ENCODE measurements at places on chromosomes 1 and 21. TPM values are rescaled to one million over a fixed set of nuclear protein-coding genes. Genes with fewer than 3 reads are reported as not detected.

- no peak for DNase-seq
These were observed 19.5 kb upstream of the EXO1 start for GRCh38 chr1:241828463-241829021.

DNA sequence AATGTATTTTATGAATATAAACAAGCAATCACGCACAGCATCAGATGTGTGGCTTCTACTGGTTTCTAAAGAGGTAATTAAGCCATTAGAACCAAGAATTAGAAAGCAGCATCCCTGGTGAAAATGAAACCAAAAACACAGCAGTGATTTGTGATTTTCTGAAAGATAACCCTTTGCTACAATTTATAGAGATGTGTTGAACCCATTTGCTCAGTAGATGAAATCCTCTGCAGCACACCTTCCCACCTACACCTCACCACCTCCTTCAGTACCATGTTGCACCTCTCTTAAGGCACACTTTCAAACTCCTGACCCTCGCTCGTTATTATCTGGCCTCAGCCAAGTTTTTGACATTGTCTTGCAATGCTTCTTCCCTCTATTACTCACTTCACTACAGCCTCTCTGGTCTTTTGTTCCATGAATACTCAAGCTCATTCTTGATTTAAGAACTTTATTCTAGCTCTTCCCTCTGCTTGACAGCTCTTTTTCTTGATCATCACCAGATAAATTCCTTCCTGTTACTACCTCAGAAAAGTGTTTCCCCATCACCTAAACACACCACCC is 38.6 kb downstream of the NSL1 start:
- no peak for DNase-seq

DNA sequence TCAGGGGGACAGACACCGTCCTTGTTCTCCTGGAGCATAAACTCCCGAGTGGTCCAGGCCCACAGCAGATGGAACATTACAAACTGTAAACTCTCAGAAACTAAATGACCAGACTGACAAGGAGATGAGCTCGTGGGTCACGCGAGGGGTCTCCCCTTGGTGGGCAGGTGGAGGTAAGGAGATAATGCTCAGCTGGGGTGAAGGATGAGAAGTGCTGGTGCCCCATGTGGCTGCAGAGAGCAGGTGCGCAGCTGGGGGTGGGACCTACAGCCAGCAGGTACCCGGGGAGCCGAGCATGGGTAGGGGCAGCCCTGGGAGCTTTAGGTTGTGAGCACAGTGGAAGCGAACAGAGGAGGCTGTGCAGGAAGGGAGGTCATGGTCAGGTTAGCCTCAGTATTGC is 40.1 kb downstream of the AJAP1 start:
- DNase-seq, result no peak

- DNase-seq, result no peak
These were observed 25.5 kb downstream of the IFNGR2 start for GRCh38 chr21:33428669-33429068.

- DNase-seq, result no peak
These were observed 14.2 kb downstream of the SMIM12 start for GRCh38 chr1:34845131-34845901.

- peak; percentile 64 for DNase-seq
These were observed 58.0 kb downstream of the RBM11 start for GRCh38 chr21:14273736-14274538.

DNA sequence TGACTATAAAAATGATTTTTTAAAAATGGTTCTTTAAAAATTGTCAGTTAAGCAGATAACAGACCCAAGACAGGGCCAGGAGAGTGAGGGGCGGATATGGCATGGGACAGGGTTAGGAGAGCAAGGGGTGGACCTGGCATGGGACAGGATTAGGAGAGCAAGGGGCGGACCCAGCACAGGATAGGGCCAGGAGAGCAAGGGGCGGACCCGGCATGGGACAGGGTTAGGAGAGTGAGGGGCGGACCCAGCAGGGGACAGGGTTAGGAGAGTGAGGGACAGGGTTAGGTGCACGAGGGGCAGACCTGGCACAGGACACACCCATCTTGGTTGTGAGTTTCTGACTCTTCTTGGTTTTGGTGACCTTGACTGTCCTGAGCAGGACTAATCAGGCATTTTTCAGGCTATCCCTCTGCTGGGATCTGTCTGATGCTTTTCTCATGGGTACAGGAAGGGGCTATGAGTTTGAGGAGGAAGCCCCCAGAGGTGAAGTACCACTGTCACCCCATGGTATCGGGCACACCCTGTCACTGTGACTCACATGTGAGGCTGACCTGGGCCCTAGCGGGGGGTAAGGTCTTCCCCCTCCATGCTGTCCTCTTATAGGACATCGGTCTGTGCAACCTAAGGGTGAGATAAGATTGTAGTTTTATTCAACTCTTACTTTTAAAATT is 159.0 kb upstream of the COL6A1 start:
- DNase-seq, result peak; percentile 28

DNA sequence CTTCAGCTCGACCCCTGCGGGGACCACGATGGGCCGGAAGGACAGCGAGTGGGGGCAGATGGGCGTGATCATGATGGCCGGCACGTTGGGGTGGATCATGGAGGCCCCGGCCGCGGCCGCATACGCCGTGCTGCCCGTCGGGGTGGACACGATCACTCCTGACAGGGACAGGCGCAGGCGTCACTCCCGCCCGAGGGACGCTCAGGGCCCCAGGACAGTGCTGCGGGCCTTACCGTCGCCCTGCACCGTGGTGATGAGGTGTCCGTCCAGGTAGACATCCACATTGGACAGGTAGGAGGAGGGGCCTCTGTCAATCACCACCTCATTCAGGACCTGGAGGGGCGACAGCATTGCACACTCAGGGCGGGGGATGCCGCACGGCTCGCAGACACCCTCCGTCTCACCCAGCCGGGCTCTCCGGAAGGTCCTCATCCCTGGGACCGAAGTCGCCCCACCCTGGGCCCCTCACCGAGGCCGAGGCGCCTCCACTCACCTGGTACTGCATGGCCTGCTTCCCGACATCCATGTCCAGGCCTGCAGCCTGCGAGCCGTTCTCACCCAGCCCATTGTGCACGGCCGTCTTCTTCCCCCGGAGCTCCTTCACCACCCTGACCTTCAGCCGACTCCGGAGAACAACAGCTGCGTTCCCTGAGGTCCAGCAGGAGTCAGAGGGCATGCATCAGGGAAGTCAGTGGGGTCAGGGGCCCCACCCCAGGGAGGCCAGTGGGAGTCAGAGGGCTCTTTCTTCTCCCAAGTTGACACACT is 24.0 kb downstream of the NADK start:
- no peak for DNase-seq

GRCh38 chr1:34973326-34973725 is 11.8 kb downstream of the TMEM35B start:
- no peak for DNase-seq

GRCh38 chr21:35953597-35953996 is 106.7 kb downstream of the SETD4 start:
- DNase-seq, result no peak

DNA sequence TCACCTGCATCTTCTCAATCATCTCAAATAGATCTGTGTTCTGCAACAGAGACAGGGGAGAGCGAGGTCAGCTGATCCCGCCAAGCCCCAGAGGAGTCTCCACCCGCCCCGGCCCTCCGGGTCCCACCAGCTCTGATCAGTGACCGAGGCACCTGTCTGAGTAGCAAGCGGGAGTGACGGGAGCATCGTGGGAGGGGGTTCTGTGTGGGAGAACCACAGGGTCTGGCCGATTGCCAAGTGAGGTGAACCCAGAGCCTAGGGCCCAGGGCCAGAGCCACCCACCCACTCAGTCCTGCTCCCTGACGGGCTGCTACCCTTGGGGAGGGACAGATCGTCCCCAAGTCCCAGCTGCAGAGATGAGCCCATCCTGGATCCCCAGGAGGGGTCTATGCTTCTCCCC is 49.1 kb downstream of the RAP1GAP start:
- DNase-seq, result no peak

Gene CHIT1
- not detected for total RNA-seq

Gene CD247
- 1.1 TPM for total RNA-seq

Gene TFF2
- not detected for total RNA-seq

Gene AKR7A2
- total RNA-seq, result 69.3 TPM

Gene DISP3
- not detected for total RNA-seq

Gene RPE65
- 0.15 TPM for total RNA-seq
